ENCODE measurements at places on chromosomes 2 and 18.

DNA sequence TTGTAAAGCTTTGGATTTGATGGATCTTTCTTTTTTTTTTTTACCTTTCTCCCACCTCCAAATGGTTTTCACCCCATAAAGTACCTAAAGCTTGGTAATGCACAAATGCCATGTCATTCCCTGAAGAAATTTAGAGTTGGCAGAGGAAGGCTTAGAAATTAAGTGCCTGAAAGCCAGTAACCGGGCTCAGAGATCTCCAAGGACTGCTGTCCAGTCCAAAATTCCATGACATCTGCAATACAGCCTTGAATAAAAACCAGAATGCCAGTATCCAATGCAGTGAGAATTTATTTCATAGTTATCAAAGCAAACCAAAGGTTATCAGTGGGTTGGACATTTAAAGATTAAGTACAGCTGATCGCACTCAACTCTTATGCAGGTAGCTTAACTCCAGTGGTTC, 209.9 kb upstream of the RBBP8 start:
- DNase-seq: no peak

- DNase-seq: no peak
Measured at GRCh38 chr2:236036045-236036444, 132.1 kb downstream of the GBX2 start.

DNA sequence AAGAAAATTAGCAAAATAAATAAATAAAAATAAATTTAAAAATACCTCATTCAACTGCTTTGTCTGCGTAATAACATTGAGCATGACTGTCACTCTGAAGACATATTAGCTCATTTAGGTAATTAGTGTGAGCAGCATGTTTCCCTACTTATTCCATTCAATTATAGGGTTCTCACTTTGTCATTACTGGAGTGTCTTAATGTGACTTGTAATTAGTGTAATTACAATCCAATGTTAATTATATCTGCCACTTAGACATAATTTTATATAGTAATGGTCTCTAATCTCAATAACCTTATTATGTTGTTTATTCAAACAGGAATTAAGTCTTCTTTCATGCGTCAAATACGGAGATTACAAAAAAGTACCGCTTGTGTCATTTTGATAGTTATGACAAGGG, 893.9 kb upstream of the ACVR2A start:
- DNase-seq: no peak

DNA sequence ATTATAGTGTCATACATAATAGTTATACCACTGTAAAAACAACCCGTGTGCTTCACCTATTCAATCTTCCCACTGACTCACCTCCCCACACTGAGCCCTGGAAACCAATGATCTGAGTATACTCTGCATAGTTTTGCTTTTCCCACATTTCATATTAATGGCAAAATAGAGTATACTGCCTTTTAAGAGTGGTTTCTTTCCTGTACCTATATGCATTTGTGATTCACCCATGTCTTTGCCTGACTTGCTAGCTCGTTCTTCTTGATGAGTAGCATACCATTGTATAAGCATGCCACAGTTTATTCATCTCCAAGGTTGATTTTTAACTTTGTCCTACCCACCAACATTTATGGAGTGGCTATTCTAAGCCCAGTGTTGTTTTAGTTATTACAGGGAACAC, 686.4 kb downstream of the PLCL1 start:
- DNase-seq: no peak

DNA sequence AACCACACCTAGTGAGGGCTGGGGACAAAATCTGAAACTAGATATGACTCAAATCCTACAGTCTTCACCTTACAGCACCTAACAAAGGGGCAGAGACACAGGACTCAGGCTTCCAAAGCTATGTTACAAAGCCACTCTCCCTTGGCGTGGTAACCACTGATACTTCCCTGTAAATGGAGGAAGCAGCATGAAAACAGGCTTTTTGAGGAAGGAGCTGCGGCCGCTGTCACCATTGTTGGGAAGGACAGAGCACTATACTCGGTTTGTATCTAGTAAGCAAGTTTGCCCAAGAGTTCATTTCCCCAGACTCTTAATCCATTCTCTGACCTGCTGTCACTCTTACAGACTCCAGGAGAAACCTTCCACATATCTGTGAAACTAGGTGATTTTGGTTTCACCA, 60.3 kb downstream of the LONRF2 start:
- no peak for DNase-seq

- no peak for DNase-seq
Measured at GRCh38 chr18:8080092-8080491, 513.0 kb downstream of the PTPRM start.

DNA sequence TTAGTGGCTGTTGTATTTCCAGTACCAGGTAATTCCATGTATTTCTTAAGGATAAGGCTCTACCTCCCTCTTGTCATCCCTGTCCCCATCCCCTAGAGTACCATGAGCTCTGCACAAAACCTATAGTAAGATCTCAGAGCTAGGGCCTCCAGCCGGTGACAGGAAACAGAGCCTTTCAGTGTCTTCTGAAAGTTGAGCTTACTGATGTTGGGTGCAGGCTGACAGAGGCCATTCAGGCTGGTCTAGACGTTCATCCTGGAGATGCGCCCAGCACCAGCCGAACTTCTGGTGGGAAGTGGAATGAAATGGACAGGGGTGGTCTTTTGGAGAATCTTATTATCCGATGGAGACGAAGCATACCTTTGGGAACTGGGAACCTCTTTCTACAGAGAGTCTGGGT, 16.7 kb upstream of the LYPD6B start:
- DNase-seq: no peak

DNA sequence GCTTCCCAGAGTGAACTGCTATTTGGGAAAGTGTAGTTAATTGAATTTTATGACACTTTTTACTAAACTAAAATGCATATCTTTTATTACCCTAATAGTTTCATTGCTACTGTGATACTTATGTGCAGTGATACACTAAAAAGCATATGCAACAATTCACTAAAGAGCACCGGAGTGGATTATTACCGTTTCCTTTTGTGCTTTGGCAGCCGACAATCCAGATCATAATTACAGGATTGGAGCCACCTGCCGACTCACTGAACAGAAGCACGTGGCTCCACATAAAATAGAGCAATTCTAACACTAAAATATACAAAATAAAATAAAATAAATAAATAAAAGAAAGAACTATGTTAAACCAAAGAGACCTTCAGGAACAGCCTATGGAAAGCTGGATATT, 583.4 kb downstream of the NRXN1 start:
- DNase-seq: no peak

DNA sequence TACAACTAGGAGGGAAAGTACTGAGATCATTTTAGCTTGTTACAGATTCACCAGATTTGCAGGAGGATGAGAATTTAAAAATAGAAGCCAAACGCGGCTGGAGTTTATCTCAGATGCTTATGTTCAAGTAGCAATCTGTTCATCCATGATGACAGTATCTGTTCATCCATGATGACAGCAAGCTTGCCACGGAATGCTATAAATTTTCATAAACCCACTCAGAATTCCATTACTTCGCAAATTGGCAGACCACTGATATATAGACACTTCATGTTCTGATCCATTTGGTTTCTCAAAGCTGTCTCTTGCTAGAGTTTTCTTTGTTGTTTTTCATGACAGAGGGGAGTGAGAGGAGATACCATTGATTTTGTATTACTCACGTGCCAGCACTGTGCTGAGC, 84.2 kb downstream of the GAREM1 start:
- no peak for DNase-seq

DNA sequence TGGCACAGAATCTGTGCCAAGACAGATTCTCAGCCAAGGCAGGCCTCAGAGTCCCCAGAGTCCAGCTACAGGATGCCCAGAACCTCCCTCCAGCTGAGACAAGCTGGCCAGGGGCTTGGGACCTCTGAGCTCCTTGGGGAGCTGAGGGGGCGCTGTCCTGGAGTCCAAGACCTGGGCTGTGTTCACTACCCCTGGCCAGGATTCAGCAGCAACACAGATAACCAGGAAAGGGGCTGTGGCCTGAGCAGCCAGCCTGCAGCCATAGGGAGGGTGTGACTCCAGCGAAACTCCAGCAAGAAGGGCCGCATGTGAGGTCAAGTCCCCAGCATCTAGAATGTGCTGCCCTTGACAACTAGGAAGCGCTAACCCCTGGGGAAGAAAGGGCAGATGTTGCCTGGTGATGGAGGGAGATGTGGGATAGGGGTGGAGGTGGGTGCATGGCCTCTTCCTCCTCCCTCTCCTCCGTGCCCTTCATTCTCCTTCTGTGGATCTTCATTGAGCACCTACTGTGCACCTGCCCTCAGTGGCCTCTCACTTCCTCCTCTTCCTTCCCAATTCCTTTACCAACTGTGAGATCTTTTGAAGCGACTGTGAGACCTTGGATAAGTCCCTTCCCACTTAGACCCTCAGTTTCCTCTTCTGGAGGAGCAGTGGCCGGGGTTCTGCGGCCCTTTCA, 7.7 kb upstream of the ARID5A start:
- DNase-seq: no peak

GRCh38 chr2:189258616-189259365, 79.2 kb upstream of the COL5A2 start:
- no peak for DNase-seq

DNA sequence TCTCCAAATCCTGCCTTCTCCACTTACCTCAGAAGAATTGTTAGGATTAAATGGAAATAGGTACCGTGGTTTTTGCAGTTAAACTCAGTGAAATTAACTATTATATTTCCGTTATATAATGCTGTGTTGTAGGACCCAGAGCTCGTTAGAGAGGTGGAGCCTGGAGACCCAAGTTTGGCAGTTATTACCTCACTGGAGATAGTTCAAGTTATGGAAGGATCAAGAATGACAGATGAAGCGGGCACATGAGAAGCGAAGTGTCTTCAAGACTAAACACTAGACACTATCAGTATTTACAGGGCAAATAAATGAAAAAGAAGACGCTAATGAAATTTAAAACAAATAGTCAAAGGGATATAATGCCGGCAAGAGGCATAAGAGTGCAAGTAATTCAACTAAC, 866 bp downstream of the CWC22 start:
- no peak for DNase-seq

DNA sequence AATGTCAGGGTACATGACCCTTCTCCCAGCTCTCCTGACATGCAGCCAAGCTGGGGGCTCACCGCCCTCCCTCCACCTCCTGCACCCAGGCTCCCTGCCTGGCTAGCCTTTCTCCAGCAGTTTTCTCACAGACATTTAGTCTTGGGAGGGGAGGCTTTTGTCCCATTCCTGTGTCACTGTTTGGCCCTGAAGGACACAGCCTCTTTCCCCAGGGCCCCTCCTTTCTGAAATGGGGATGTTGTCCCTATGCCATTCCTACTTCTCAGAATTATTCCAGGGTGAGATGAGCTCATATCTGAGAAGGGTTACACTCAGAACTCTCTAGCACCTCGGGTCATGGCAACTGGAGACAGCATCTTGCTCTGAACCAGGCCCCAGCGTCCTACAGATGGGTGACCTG, 47.3 kb upstream of the MRPL33 start:
- no peak for DNase-seq

- no peak for DNase-seq
Measured at GRCh38 chr2:104687147-104687546, 166.8 kb upstream of the POU3F3 start.

- no peak for DNase-seq
Measured at GRCh38 chr18:39241534-39241933, 1675.9 kb upstream of the CELF4 start.

- no peak for DNase-seq
Measured at GRCh38 chr2:121038891-121039616, 245.9 kb downstream of the TFCP2L1 start.

DNA sequence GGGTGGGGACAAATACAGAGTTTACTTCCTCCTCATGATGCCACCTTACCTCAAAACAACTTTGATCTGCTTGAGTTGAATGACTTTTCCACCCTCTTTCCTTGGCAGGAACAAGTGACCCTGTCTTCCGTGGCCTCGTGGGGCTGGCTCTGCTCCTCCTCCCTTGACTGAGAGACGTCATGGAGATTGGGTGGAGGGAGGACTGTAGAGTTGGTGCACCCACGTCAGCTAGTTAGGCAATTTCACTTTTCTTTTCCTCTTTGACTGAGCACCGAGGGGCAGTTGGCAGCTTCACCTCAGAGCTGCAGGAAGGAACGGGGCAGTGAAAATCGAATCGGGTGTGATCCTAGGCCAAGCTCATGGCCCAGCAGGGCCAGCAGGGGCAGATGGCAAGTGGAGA, at the start of gene SP140:
TSS of gene SP140 (plus strand) at position 251 of the 400 bp plus-strand sequence. CDS start at position 360, 109 bp downstream.
- DNase-seq: peak; percentile 58

GRCh38 chr2:47360927-47361326, 42.0 kb upstream of the MSH2 start:
- DNase-seq: no peak

- DNase-seq: no peak
Measured at GRCh38 chr2:158580760-158581159, 124.0 kb downstream of the PKP4 start.

- DNase-seq: no peak
Measured at GRCh38 chr2:1227274-1227900, 185.9 kb upstream of the TPO start.

DNA sequence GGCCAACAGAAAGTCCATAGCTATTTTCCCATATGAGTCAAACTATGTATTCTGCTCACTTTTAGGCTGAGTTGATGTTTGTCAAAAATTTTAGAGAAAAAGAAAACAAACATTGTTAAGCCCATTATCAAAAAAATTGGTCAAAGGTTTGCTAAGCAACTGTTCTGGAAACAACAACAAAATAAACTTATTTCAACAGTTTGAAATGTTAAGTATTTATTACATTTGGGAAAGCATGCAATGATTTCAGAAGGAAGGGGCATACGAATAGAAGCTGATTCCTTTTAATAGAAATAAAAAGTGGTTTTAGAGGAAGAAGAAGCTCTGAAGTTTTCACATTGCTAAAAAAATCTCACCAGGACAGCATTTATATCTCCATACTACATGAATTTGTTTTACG, 1837.5 kb upstream of the CELF4 start:
- no peak for DNase-seq

GRCh38 chr2:173644146-173644545, 289.5 kb downstream of the CDCA7 start:
- no peak for DNase-seq

DNA sequence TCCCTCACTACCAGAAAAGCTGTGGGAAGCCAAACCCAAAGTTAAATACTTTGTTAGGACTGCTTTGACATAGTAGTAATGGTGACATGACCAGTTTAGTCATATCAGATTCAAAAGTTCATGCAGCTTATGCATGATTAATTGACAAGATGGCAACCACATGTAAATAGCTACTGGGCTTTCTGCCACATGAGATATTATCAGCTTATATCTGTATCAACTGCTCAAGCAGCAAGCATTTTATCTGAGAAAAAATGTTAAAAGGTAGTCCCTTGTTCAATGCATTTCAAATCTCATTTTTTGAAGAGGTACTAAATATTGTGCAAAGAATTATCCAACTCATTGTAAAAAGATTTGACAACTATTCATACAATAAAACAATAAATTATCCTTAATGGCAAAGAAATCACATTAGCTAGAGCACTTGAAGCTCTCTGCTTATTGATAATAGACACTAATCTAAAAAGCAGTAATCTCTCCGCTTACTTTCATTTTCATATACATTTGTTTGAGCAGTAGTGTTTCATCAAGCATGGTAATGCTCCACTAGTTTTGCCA, 993.6 kb upstream of the NXPH2 start:
- DNase-seq: no peak
